CD14-positive monocyte (primary cell): ENCODE measurements at places on chromosomes 13 and 19. TPM values are rescaled to one million over a fixed set of nuclear protein-coding genes. Genes with fewer than 3 reads are reported as not detected.

ATP4A gene
- polyA plus RNA-seq: not detected in 2 replicates

GAS6 gene
- polyA plus RNA-seq: 1.8 TPM

ZNF493 gene
- polyA plus RNA-seq: 1.6 and 3.5 TPM in 2 replicates

ERICH4 gene
- polyA plus RNA-seq: 0.09 TPM in 1 of 2 replicates, not detected in the other

FAM124A gene
- polyA plus RNA-seq: 0.20 TPM

DNA sequence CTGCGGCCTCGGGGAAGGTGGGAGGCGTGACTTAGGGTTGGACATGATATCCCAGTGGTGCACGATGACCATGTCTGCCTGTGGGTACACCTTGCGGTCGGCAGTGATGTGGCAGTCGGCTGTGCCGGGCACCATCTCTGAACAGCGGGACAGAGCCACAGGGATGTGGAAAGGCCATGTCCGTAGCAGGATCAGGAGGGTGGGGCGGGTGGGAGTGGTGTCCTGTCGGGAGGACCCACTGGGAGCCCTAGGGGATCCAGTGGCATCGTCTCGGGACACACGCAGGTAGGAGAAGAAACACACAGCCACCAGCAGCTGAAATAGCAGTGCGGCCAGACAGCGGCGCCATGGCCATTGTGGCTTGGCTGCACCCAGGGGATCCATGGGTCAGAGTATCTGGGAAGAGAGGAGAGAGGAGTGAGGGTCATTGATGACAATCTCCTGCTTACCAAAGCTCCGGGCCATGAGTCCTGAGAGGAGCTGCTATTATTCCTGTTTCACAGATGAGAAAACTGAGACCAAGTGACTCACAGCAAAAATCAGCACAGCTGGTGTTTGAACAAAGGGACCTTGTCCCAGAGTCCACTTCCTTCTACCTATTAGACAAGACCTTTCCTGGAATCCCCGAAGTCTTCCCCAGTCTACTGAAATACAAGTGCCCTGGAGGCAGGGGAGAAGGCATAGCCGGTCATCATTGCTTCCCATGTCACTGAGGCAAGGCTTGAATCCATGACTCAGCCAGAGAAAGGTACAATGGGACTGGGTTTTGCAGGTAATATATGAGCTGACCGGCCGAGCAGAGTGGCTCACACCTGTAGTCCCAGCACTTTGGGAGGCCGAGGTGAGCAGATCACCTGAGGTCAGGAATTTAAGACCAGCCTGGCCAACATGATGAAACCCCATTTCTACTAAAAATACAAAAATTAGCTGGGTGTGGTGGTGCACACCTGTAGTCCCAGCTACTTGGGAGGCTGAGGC, 5.2 kb upstream of the FUT6 start:
- no peak overlapping the region for H3K4me3 ChIP-seq
- no peak for DNase-seq
- H3K27ac ChIP-seq: no peak overlapping the region
- no peaks in the 10 kb centered on the region for H3K36me3 ChIP-seq
- no peaks in the 10 kb centered on the region for H3K27me3 ChIP-seq

GRCh38 chr19:5360003-5360780, 19.6 kb upstream of the PTPRS start:
- H3K27ac ChIP-seq: no peak overlapping the region
- no peaks in the 10 kb centered on the region for H3K4me1 ChIP-seq
- H3K4me3 ChIP-seq: no peak overlapping the region
- no peaks in the 10 kb centered on the region for H3K27me3 ChIP-seq
- no peaks in the 10 kb centered on the region for H3K36me3 ChIP-seq

DNA sequence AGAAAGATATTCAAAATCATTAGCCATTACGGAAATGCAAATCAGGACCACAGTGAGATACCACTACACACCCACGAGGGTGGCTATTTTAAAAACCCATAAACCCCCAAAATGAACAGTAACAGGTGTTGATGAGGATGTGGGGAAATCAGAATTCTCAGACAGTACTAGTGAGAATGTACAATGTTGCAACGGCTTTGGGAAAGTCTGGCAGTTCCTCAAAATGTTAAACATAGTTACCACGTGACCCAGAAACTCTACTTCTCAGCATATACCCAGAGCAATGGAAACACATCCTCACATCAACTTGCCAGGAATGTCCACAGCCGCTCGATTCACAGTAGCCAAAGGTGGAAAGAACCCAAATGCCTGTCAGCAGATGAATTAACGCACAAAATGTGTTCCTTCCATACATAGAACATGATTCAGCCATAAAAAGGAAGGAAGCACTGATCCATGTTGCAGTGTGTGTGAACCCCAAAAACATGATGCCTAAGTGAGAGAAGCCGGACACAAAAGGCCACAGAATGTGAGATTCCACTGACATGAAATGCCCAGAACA, 7.0 kb downstream of the PLVAP start:
- H3K27me3 ChIP-seq: no peaks in the 10 kb centered on the region
- H3K4me1 ChIP-seq: peaks cover 14% of the 10 kb centered on the region
- no peak overlapping the region for H3K4me3 ChIP-seq
- DNase-seq: peak; percentile 88
- peak overlapping the region; percentile 71 for H3K27ac ChIP-seq
